ENCODE measurements at places on chromosomes 7 and 10. TPM values are rescaled to one million over a fixed set of nuclear protein-coding genes. Genes with fewer than 3 reads are reported as not detected.

LEP gene
- 0.16 TPM for polyA plus RNA-seq

BEND7 gene
- polyA plus RNA-seq, result 15.6 TPM

MKX gene
- 0.13 TPM for polyA plus RNA-seq

FBXL13 gene
- 2.6 TPM for polyA plus RNA-seq

CNNM2 gene
- polyA plus RNA-seq, result 5.4 TPM

TMEM176A gene
- polyA plus RNA-seq, result 83.4 TPM

MBL2 gene
- not detected for polyA plus RNA-seq

AKR1C8 gene
- 0.20 TPM for polyA plus RNA-seq

AKR1D1 gene
- 0.07 TPM for polyA plus RNA-seq

NODAL gene
- 0.52 TPM for polyA plus RNA-seq

SMKR1 gene
- polyA plus RNA-seq, result 4.4 TPM

- no peak for DNase-seq
These were observed 13.1 kb upstream of the SLC35B4 start for GRCh38 chr7:134329614-134330346.

GRCh38 chr10:49610458-49611165 lies 502 bp downstream of the SLC18A3 start:
- DNase-seq, result no peak

DNA sequence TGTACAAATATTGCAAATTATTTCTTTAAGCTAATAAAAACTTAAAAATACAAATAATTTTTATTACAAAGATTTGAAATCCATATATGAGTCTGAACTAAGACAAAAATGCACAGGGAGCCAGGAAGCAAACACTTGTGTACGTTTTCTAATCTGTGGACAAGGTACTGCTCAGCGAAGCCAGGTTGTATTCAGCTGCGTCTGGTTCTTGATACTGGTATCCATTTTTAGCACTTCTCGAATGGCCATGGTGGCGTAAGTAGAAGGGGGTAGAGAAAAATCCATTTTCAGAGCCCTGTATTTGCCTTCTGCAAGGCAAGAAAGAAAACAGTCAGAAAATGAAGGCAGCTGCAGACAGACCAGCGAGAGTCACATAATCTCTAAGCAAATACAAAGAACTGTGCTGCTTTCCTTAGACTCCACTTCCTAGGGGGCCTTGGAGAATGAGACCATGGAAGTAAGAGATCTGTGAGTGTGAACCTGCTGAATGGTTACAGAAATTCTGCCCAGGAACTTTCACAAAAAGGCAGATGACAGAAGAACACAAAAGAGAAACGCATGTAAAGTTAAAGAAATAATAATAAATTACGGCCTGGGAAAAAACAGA lies 64.3 kb downstream of the PUS7 start:
- no peak for DNase-seq

- DNase-seq, result no peak
These were observed 879.2 kb downstream of the LRMDA start for GRCh38 chr10:76310588-76311080.

- no peak for DNase-seq
These were observed 264.2 kb upstream of the PCDH15 start for GRCh38 chr10:55065185-55065584.

DNA sequence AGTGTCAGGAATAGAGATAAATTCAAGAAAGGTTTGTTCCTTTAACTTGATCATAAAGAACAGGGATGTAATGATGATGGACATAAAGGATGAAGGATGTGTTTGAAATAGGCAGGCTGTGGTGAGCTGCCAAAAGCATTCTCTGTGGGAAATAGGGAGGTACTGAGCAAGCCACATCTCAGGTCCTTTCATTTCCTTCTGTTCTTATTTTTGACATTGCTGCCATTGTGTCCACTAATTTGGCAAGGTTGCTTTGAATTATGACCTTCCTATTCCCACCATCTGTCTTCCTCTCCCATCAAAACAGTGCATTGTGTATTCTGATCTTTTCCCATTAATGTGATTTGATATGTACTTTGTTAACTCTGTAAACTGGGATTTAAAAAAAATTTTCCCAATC lies 9.4 kb downstream of the SCRN1 start:
- DNase-seq, result no peak

GRCh38 chr7:113371416-113372043 lies 253.2 kb upstream of the SMIM30 start:
- DNase-seq, result no peak

DNA sequence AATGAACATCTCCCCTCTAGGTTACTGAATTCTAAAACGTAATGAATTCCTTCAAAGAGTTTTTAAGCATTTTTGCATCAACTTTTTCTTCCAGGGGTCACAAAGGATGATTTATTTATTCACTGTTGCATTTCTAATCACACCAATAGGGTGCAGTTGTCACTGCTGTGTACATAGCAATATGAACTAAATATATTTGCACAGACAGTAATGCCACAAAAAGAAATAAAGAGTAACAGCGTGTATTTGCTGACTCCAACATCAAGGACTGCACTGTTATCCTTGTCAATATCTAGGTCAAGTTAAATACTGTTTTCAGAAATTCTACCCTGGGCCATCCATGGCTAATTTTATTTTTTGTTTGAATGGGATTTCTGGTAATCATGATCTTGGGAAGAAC lies 138.0 kb downstream of the FRMD4A start:
- no peak for DNase-seq

- DNase-seq, result no peak
These were observed 81.6 kb downstream of the ETV1 start for GRCh38 chr7:13907831-13908230.

DNA sequence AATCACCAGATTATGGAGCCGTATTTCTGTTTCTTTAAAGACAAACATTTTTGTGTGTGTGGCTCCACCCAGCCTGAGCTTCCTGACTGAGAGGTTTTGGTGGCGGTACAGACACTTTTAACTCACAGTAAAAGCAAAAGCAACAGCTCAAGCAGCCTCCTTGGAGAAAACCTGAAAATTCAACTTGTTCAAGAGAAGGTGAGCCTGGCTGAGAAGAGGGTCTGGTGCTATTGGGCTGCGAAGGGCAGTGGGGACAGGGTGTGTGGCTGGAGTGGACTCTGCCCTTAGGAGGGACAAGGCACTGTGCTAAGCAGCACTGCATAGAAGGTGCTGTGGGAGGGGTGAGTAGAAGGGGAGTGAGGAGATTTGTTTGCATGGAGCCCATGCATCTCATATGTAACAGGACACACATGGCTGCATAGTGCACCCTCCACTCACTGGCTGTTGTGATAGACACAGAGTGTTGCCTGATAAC lies at the start of gene GIMAP7:
Gene GIMAP7, plus strand, starts transcription at position 125 of the 475 bp plus-strand sequence. CDS start 5,103 bp downstream, outside the sequence.
- no peak for DNase-seq

GRCh38 chr10:77578583-77579227 lies 58.9 kb downstream of the KCNMA1 start:
- no peak for DNase-seq

DNA sequence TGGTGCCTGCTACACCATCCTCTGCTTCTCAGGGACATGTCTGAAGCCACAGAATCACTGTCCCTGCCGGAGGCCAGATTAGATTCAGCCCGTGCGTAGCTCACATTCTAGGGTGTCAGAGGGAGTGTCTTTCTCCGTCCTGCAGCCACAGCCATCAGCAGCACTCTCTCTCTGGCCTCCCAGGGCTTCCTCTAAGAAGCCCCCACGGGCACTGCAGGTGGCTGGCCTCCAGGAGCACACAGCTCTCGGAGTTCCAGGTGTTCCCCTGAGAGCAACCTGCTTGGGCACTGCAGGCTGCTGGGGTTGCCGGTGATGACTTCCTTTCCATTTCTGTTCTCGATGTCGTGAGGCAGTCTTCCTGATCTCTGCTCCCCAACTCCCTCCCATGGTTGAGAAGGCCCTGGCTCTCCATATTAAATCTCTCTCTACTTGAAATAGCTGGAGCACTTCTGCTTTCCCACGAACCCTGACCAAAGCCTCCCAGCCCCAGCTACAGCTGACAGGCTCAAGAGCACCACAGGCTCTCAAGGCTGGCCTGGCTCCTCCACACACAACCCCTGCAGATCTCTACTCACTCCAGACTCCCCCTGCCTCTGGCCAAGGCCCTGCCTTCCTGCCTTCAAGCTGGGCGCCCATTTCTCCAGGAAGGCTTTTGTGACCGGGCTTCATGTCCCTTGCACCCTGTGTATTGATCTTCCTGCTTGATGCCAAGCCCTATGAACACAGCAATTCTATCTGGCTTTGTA lies 49.0 kb upstream of the TMEM72 start:
- DNase-seq, result no peak

- no peak for DNase-seq
These were observed 362.0 kb downstream of the ETV1 start for GRCh38 chr7:13627455-13627854.

- no peak for DNase-seq
These were observed 11.9 kb downstream of the STEAP1B start for GRCh38 chr7:22487978-22488642.

GRCh38 chr10:58577437-58577777 lies 64.7 kb downstream of the BICC1 start:
- DNase-seq, result no peak

DNA sequence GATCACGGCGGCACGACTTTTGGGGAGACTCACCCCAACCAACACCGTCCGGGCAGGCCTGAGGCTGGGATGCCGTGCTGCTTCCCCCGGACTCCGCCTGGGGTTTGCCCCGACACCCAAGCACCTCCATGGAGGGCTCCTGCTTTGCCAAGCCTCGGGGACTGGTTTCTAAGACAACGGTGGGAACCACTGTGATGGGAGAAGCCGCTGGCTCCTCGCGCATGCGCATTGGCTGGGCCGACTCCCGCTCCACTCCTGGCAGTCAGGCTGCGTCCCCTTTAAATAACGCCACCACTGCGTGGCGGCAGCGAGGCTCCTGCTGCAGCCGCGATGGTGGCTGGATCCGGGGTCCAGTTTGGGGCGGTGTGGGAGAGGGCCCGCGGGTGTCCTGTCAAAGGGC lies 201.0 kb downstream of the ZNF716 start:
- DNase-seq, result no peak

DNA sequence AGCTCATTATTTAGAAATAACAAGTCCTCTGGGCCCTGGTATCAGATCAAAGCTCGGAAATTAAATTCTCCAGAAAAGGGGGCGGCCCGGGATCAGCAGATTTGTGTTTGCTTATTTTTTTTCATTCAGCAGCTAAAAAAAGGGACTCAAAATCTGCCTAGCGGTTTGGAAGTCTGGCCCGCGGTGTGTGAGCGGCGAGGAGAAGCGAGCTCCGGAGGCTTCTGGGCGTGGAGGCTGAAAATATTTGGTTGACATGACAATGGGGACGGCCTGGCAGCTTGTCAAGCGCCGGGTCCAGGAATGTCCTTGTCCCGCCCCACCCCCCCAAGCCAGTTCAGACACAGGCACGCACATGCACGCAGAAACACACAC lies 43.4 kb downstream of the FOXL3 start:
- no peak for DNase-seq

DNA sequence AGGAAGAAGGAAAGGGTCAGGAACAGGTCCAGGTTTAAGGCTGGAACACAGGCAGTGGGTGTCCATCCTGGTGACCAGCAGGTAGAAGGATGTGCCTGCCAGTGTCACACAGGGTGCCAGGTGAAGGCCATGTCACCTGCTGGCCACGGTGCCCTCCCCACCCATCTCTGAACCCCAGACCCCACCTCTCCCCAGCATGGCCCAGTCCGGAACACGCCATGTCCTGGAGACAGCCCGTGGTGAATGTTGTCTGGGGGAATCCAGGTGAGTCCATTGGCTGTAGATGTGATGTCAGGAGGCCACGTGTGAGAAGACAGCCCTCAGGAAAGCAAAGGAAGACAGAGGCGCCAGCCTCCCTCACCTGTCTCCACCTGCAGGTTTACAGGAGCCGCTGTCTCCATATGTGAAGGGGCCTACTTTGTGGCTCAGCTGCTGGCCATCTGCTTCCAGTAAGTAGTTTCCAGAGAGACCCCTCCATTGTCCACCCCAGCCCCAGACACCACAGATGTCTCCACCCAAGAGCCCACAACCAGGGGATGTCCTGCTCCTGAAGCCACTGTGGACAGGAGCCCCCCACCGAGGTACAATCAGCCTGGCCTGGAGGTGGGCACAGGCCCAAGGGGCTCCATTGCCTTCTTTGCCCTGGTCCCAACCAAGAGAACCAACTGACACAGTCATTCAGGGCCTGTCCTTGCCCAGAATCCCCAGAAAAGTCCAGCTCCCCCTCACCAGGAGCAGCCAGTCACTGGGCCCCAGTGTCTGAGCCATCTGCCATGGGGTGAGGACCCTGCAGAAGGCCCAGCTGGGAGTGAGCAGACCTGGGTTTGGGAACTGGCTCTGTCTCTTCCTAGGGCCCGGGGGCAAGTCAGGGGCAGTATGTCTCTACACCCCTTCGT lies 20.7 kb downstream of the TMEM72 start:
- DNase-seq, result no peak

GRCh38 chr10:29099001-29099400 lies 189.9 kb upstream of the LYZL1 start:
- no peak for DNase-seq

DNA sequence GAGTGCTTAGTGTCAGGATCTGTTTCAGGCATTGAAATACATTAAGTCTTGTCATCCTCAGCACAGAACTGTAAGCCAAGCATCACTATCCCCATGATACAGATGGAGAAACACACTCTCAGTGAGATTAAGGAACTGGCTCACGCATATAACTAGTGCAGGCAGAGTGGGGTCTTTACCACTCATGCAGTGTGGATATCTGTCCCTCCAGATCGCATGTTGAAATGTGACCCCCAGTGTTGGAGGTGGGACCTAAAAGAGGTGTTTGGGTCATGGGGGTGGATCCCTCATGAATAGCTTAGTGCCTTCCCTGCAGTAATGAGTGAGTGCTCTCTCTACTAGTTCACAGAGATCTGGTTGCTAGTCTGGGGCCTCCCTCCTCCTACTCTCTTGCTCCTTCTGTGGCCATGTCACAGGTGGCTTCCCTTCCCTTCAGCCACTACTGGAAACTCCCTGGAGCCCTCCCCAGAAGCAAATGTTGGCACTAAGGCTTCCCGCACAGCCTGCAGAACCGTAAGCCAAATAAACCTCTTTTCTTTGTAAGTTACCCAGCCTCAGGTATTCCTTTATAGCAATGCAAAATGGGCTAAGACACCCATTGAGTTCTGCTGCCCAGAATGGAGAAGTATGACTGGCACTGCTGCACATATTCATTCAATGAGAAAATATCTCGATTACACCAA lies 31.8 kb upstream of the MSMB start:
- no peak for DNase-seq

DNA sequence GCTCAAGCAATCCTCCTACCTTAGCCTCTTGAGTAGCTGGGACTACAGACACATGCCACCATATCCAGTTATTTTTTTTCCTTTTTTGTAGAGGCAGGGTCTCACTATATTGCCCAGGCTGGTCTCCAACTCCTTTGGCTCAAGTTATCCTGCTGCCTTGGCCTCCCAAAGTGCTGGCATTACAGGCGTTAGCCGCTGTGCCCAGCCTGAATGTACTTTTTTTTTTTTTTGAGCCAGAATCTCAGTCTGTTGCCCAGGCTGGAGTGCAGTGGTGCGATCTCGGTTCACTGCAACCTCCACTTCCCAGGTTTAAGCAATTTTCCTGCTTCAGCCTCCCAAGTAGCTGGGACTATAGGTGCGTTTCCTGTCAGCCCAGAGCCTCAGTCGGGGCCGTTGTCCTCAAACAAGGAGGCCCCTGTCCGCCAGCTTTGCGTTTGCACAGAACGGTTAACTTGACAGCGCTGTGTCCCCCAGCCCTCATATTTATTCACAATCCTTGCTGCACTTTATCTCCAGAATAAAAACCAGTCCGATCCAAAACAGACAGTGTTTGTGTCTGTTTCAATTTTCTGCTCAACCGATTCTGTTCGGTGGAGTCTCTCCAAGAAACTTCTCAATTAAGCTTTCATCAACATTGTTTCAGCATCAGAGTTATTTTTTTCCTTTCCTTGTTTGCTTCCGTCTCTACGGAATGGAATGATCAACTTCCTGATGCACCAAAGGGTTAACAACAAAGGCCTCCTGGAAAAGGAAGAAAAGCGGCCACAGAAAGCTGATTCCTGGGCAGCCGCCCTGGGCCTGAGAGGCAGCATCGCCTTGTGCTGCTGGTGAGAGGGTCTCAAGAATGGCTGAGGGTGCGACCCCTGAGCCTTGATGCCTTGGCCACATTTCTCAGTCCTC lies 64.5 kb downstream of the PDIA4 start:
- no peak for DNase-seq

All from left renal pelvis (tissue), 4 donors.